K562 (cell line): ENCODE measurements at places on chromosomes 1 and 21. TPM values are rescaled to one million over a fixed set of nuclear protein-coding genes. Genes with fewer than 3 reads are reported as not detected.

The MYCL gene
- total RNA-seq: 19.7 and 22.0 TPM in 2 replicates

DNA sequence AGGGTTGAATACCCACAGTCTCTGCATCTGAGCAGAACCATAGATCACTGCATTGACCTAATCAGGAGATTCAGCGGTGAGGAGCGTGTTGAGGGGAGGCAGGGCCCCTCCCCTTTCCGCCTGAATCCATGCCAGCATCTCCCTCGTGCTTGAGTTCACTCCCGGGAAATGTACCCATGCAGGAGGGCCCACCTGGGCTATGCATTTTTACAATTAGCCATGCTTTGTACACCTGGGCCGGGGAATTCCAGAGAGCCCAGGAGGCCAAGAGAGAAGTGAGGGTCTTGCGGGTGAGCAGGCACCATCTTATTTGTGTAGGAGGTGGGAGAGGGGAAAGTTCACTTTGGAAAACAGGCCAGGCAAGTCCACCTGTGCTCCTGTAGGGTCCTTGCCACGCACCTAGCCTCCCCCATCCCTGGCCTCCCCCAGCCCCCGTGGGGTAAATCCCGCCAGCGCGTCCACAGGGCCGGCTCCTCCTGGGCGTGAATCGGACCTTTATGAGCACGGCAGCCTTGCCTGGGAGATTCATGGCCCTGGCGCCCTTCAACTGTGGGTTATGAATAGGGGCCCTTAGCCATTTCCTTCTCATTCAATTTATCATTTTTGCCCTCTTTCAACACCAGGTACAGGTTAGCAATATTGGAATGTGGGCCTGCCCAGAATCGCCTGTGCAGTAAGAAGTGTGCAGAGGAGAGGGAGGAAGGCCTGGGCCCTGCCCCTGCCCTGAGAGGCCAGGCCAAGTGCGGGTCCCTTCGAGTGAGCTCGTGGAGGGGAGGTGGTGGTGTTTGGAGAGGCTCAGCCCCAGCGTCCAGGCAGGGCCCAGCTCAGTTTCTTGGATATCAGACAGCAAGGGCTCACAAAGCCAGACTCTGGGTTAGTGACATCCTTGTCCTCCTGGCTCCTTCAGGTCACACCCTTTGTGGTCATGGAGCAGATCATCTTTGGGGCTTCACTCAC, 84.4 kb upstream of the ACTRT2 start:
- DNase-seq: no peak

The GBP6 gene
- not detected in 2 replicates for total RNA-seq

- DNase-seq: no peak
Observed at GRCh38 chr1:235712812-235713211, 63.2 kb upstream of the GNG4 start.

DNA sequence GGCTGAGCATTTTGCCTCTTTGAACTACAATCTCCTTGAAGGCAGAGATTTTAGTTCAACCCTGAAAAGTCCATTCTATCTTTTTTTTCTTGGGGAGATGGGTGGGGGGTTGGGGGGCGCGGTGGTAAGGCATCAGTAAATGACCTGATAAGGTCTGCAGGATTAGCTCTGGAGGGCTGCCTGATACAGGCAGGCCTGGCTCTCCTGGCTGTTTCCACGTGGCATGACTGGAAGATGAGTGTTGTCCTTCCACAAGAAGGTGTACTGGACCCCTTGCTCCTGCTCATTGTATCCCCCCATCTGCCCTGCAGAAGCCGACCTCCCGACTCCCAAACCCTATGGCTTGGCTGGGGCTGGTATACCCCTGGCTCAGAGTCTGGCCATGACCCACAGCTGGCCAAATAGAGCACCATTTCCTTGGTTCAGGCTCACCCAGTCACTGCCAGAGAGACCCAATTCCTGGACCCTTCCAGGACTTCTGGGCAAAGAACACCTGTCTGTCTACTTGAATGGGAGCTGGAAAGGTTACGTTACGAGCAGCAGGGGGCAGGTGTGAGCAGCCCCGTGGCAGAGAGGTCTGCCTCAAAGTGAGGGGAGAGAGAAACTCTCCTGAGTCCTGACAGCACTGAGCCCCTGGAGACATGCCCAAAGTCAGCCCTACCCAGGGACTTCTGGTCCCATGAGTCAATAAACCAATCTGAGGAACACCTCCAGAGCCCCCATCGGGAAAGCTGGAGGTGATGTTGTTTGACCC, 17.0 kb downstream of the DHRS3 start:
- DNase-seq: peak; percentile 81

DNA sequence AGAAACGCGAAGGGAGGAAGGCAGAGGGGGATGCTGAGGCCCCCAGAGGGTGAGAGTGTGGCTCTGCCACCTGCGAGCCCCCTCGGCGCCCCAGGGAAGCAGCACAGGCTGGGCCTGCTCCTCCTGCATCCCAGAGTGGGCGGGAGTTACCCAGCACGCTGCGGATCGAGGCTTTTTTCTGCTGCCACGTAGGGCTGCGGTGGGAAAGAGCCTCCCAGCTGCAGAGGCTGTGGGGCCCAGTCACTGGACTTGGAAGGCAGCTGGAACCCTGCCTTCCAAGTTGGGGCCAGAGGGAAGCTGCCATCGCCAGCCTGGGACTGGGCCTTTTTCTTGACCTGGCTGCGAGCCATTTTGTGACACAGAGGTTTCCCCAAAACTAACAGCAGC, 2.3 kb upstream of the GRIK3 start:
- no peak for DNase-seq

DNA sequence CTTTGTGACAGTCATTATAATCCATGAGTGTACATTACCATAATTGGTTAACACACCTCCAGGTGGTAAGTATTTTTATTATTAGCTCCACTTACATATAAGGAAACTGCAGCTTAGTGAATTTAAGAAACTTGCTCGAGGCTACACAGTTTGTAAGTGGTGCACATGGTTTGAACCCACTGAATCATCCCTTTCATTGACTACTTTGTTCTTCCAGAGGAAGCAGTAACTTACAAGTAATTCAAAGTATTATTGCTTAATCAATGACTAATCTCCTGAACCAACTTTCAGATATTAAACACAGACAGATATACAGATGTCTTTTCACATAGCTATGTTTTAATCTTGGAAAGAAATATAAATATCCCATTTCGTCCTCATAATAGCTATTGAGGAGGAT, 18.7 kb upstream of the CLDN8 start:
- DNase-seq: no peak

The PCAT6 gene
- 2.4 and 2.5 TPM in 2 replicates for total RNA-seq

The IRF6 gene
- 0.20 and 0.29 TPM in 2 replicates for total RNA-seq

The DIO1 gene
- not detected in 2 replicates for total RNA-seq

GRCh38 chr1:87457408-87457807, 128.7 kb downstream of the LMO4 start:
- DNase-seq: no peak

- peak; percentile 83 for DNase-seq
Observed at GRCh38 chr1:59967141-59967697, 40.6 kb upstream of the CYP2J2 start.

DNA sequence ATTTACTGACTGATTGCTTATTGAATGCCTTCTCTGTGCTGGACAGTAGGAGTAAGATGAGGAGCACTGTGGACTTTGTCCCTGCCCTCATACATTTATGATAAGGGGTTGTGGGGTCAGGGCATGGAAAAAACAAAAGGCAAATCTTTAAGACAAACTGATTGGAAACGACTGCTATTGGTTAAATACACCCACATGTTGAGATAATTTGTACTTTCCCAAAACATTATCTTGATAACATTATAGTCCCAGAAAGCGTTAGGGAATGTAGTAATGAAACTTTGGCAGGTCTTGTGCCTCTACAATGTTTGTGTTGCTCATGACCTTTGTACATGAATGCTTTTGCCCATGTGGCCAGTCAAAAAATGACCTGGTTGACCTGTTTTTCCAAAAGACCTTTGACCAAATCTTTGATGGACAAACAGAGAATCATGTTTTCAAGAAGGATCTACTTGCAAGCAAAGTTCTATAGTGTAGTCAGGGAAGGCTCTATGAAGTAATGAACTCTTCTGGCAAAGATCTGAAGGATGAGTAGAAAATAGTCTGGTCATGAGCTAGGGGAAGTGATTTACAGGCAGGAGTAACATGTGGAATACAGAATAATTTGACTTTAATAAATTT, 50.9 kb downstream of the LEPR start:
- no peak for DNase-seq

The RPTN gene
- not detected in 2 replicates for total RNA-seq

- DNase-seq: no peak
Observed at GRCh38 chr1:1245178-1245816, 1.2 kb downstream of the C1QTNF12 start.

The TMEM82 gene
- not detected in 2 replicates for total RNA-seq

The FTCD gene
- total RNA-seq: 0.74 and 1.1 TPM in 2 replicates

DNA sequence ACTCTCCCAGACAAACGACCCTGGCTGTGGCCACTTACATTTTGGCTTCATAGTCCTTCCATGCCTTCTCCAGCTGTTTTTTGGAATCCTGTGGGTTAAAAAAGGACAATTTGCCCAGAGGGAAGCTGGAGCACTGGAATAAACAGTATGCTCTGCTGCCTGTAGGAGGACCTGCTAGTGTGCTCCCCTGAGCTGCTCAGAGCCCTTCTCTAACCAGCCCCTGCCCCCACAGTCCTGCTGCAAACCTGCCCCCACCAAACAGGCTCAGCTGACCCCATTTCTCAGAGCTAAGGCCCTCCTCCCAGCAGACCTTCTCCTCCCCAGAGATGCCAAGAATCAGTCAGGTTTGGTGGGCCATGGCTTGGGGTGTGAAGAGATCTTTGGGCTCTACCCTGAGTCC, 26.9 kb upstream of the TCEA3 start:
- no peak for DNase-seq

The RHBDL2 gene
- not detected in 2 replicates for total RNA-seq

- no peak for DNase-seq
Observed at GRCh38 chr1:97212671-97213070, 491.1 kb downstream of the PTBP2 start.

- DNase-seq: peak; percentile 80
Observed at GRCh38 chr1:6603238-6603914, 707 bp upstream of the KLHL21 start.

GRCh38 chr1:99171184-99171813, 93.0 kb upstream of the PLPPR4 start:
- no peak for DNase-seq

DNA sequence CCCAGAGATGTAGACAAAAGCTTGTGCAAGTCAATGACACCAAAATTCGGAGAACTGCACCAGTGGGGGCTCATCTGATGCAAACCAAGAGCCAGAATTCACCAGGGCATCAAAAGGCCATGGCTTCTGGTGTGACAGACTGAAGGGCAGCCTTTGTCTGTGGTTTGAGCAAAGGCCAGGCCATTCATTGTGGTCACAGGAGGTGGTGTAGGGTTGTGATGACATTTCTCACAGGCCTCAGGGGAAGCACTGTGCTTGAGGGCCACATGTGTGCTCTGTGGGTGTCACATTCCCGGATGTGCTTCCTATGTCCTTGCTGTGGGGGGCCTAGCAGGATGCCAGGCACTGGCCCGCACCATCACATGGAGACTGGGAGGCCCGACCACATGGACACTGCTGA, 22.5 kb upstream of the KCNE1 start:
- no peak for DNase-seq

The LEMD1 gene
- 0.47 and 0.60 TPM in 2 replicates for total RNA-seq

- DNase-seq: no peak
Observed at GRCh38 chr1:15305468-15305770, 58.4 kb downstream of the FHAD1 start.

- peak; percentile 14 for DNase-seq
Observed at GRCh38 chr1:151905070-151905442, 4.3 kb downstream of the THEM4 start.

- DNase-seq: peak; percentile 50
Observed at GRCh38 chr1:88935522-88936222, 44.3 kb upstream of the GTF2B start.

GRCh38 chr1:163439471-163439870, 117.7 kb downstream of the NUF2 start:
- no peak for DNase-seq

GRCh38 chr1:216626394-216627067, 96.7 kb downstream of the ESRRG start:
- no peak for DNase-seq

GRCh38 chr1:17485281-17485680, 45.8 kb upstream of the RCC2 start:
- peak; percentile 51 for DNase-seq

DNA sequence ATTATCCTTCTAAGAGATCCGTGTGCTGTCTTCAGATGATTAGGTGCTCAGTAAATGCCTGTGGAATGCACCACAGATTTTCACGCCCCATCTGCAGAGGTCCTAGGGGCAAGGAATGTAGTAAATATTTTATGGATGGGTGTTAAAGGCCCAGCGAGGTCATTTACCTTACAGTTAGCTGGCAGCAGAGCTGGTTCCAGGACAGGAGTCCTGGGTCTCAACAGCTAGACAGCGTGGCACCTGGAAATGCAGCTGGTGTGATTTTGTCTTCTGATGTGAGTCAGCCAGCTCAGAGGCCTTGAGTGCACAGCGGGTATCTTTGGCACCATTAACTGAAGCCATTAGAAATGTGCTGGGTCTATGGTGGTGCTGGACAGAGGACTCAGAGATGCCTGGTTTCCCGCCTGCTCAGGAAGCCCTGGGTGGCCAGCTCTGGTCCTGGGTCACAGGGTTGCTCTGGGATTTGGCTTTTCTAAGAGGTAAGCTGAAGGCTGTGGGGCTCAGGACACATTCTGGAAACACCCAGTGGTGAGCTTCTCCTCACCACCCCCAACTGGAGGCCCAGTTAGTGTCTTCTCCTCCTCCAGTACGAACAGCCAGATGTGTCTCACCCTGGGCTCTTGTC, 65.5 kb downstream of the DDX20 start:
- DNase-seq: no peak

- DNase-seq: no peak
Observed at GRCh38 chr1:155081472-155082300, 3.0 kb downstream of the EFNA3 start.

DNA sequence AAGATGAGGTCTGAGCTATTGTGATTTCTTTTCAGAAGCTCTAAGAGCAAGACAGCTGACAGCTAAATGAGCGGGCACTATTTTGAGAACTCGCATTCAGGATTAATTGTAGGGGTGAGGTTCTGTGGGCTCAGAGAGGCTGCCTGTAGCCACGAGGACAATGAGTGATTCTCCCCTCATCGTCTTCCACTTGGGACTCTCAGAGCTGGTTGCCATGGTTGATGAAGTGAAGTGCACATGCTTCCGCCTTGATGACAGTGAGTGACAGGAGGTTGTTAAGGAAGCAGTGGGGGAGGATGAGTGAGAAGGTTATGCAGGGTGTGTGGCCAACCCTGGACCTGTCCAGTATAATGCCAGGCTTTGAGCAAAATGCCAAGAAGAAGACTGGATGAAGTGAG, 341.7 kb downstream of the PCP4 start:
- no peak for DNase-seq

GRCh38 chr1:161718559-161719324, 2.6 kb upstream of the FCRLB start:
- no peak for DNase-seq

DNA sequence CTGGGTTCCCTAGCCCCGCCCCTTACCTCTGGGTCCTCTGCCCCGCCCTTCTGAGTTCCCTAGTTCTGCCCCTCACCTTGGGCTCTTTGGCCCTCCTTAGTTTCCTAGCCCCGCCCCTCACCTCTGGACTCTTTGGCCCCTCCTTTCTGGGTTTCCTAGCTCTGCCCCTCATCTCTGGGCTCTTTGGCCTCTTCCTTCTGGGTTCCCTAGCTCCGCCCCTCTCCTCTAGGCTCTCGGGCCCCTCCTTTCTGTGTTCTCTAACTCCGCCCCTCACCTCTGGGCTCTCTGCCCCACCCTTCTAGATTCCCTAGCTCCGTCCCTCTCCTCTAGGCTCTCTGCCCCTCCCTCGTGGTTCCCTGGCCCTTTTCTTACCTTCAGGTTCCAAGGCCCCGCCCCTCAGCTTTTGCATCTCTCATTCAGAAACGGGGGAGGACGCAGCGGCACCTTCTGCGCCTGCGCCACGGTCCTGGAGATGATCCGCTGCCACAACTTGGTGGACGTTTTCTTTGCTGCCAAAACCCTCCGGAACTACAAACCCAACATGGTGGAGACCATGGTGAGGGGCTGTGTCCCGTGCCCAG, 88.5 kb downstream of the PTPRU start:
- peak; percentile 95 for DNase-seq
